ENCODE measurements at places on chromosomes 3 and 15. TPM values are rescaled to one million over a fixed set of nuclear protein-coding genes. Genes with fewer than 3 reads are reported as not detected.

Gene KLHL40
- total RNA-seq = not detected

Gene STRC
- total RNA-seq = 2.1 TPM

Gene REC114
- not detected for total RNA-seq

Gene GPR149
- total RNA-seq = not detected

Gene C3orf20
- 0.14 TPM for total RNA-seq

Gene NR2E3
- not detected for total RNA-seq

Gene XIRP1
- not detected for total RNA-seq

Gene NCEH1
- 0.33 TPM for total RNA-seq

Gene MESP2
- total RNA-seq = not detected

Gene MCF2L2
- 3.8 TPM for total RNA-seq

Gene CHRD
- 0.22 TPM for total RNA-seq

Gene CCR8
- total RNA-seq = 2.1 TPM

Gene CYP1A1
- not detected for total RNA-seq

Gene APOD
- not detected for total RNA-seq

- no peak overlapping the region for H3K27ac ChIP-seq
- no peaks in the 10 kb centered on the region for H3K4me1 ChIP-seq
- no peaks in the 10 kb centered on the region for H3K36me3 ChIP-seq
These were observed 273.6 kb downstream of the CNTN4 start for GRCh38 chr3:2372306-2372705.

DNA sequence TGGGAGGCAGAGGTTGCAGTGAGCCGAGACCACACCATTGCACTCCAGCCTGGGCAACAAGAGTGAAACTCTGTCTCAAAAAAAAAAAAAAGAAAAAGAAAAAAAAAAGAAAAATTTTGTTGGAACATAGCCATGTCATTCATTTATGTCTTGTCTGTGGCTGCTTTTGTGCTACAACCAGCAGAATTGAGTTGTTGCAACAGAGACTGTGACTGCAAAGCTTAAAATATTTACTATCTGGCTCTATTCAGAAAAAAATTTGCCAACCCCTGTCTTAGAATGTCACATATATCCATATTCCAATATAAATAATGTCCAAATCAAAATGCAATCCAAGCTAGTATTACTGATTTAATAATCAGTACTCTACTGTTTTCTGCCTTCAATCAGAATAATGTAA, 25.1 kb downstream of the CD80 start:
- H3K27me3 ChIP-seq = no peaks in the 10 kb centered on the region
- no peaks in the 10 kb centered on the region for H3K4me1 ChIP-seq
- H3K4me3 ChIP-seq = no peak overlapping the region
- no peak overlapping the region for H3K27ac ChIP-seq
- H3K36me3 ChIP-seq = no peaks in the 10 kb centered on the region
- no peak for DNase-seq

- peaks cover 23% of the 10 kb centered on the region for H3K4me1 ChIP-seq
- peak; percentile 11 for DNase-seq
- H3K27ac ChIP-seq = no peak within 1 kb of the TSS
- H3K36me3 ChIP-seq = no peaks in the 10 kb centered on the region
- peaks cover 3% of the 10 kb centered on the region for H3K27me3 ChIP-seq
These were observed at the start of gene RARRES1 for GRCh38 chr3:158731938-158732855. Gene RARRES1 (minus strand): TSS chr3:158732457. CDS start chr3:158732415, 42 bp downstream.

DNA sequence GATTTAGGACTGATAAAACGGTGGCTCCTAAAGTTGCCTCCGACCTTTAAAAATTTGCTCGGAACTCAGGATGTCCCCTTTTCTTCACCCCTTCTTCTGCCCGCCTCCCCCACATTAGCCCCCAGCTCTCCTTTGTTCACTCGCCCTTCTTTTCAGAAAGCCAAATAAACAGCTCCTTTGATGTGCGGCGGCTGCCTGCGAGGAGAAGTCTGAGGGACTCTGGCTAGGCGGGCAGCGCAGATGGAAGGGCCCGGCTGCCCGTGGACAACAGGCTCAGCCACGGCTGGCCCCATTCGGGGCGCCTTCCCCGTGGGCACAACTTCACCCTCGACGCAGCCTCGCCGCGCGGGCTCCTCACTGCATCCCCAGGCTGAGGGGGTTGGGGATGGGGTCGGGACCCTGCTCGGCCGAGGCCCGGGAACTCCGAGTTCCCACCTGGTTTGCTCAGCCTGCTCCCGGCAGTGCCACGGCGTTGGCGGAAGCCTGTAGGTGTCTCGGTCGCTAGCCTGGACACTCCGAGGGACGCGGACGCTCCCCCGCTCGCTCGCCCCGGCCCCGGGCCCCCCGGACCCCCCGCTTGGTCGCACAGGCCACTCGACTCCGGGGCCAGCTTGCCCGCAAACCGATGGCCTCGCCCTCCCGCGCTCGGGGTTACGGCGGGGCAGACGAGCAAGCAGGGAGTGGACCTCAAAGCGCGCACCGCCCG, 897 bp upstream of the TLE3 start:
- H3K36me3 ChIP-seq = peaks cover 7% of the 10 kb centered on the region
- peak overlapping the region; percentile 97 for H3K4me3 ChIP-seq
- H3K4me1 ChIP-seq = peaks cover 60% of the 10 kb centered on the region
- peak; percentile 17 for DNase-seq
- peak overlapping the region; percentile 90 for H3K27ac ChIP-seq
- H3K27me3 ChIP-seq = no peaks in the 10 kb centered on the region

DNA sequence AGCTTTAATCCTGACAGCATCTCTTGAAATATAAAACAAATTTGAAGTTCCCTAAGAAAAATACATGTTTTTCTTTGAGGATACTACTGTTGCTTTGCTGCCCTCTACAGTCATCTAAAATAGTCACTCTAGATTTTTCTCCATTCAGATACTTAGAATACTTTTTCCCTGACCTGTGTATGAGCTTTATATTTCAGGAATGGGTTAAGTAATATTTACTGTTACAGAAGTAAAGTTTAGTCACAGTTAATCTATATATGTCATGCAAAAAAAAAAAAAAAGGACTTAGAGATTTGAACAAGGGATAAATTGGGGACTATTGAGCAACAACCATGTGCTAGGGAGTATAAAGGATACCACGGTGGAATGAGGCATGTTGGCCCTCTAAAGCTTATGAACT, 8.8 kb downstream of the NECTIN3 start:
- H3K4me1 ChIP-seq = no peaks in the 10 kb centered on the region
- no peaks in the 10 kb centered on the region for H3K36me3 ChIP-seq
- H3K27ac ChIP-seq = no peak overlapping the region
- DNase-seq = no peak

GRCh38 chr15:87610366-87610765, 646.2 kb downstream of the NTRK3 start:
- H3K36me3 ChIP-seq = no peaks in the 10 kb centered on the region
- no peak overlapping the region for H3K27ac ChIP-seq
- H3K4me1 ChIP-seq = no peaks in the 10 kb centered on the region
- no peak for DNase-seq

DNA sequence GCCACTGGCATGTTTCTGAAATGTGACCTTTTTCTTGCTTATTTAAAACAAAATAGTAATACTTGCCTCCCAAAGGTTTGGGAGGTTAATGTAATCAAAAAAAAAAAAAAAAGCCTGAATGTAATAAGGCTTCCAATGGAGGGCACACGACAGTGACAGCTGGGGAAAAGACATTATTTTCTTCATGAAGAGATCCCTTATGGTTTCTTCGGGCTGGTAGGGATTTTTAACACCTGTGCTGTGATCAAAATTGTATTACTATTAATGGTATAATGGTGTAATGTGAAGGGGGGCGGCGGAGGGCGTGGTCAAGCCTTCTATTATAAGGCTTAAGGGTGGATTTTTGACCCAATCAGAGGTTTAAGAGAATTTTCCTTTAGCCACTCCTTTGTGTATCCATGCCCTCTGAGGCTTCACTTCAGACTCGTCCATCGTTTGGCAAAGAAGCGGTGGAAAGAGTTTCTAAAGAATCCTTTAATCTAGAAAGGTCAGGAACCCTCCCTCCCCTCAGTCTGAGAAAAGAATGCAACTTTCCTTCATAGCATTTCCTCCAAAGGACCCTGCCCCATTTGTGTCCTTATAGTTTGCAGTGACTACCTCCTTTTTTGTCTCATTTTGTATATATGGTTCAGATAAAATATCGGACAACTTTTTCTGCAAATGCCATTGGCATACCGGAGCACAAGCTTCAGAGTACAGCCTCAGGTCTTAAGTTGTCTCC, 89.5 kb upstream of the CHD2 start:
- peaks cover 62% of the 10 kb centered on the region for H3K4me1 ChIP-seq
- peak; percentile 11 for DNase-seq

GRCh38 chr3:120908795-120909601, 993 bp downstream of the STXBP5L start:
- DNase-seq = no peak
- peaks cover 11% of the 10 kb centered on the region for H3K4me1 ChIP-seq
- H3K4me3 ChIP-seq = no peak overlapping the region
- H3K36me3 ChIP-seq = no peaks in the 10 kb centered on the region
- H3K27me3 ChIP-seq = peaks cover 60% of the 10 kb centered on the region

DNA sequence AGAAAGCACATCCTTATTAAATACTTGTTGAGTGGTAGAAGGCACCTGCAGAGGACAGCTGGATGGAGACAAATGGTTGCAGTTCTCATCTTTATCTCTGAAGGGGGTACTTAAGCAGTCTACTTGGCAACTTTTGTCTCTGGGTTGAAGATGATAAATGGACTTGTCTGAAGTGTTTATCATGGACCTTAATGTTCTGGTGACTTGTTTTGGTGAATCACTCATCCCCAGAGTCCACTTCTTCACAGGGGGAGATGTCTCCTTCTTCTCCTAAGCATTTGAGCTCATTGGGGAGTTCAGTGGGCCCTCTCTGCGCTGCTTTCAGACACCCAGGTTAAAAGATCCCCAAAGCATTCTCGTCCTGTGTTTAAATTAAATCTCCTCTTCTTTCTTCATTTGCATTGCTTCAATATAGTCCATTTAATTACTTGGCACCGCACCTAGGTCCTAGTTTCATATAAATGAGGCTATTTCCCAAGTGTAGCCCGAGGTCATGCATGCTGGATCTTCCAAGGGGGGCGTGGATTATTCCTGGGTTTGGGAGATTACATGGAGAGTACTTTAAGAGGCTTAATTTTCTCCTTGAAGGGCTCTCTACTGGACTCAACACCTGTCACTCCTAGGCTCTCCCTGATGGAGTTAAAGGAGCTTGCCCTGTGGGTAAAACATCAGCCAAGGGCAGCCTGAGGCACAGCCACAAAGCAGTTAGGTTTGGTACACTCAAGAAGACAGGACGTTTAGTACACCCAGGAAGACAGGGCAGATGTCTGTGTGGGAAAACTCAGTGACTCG, 239.3 kb upstream of the C2CD4B start:
- H3K4me3 ChIP-seq = no peak overlapping the region
- peaks cover 11% of the 10 kb centered on the region for H3K27me3 ChIP-seq
- H3K4me1 ChIP-seq = no peaks in the 10 kb centered on the region

DNA sequence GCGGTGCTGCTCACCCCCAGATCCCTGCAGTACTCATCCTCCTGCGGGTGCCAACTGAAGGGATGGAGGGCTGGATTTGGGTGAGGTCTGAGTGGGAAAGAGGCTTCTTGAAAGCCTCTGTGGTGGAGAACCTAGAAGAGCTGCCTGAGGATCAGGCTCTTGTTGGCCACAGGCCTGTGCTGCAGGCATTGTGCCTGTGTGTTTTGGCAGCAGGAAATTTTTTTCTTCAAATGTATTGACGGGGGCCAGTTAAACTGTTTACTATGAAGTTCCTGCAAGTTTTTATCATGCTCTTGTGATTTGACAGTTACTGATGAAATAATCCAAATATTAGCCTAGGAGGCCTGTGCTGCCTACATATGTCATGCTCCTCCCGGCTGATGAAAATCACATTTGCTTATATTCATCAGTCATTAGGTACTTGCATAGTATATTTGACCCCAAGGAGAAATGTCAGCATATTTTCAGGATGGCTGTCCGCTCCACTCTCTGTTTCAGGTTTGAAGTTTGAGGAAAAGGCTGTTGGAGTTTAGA, 103.1 kb downstream of the THSD4 start:
- H3K4me3 ChIP-seq = no peak overlapping the region
- no peak for DNase-seq
- no peaks in the 10 kb centered on the region for H3K4me1 ChIP-seq
- H3K36me3 ChIP-seq = no peaks in the 10 kb centered on the region

GRCh38 chr3:20235796-20236195, 49.8 kb upstream of the SGO1 start:
- H3K4me1 ChIP-seq = no peaks in the 10 kb centered on the region
- DNase-seq = no peak
- H3K4me3 ChIP-seq = no peak overlapping the region

DNA sequence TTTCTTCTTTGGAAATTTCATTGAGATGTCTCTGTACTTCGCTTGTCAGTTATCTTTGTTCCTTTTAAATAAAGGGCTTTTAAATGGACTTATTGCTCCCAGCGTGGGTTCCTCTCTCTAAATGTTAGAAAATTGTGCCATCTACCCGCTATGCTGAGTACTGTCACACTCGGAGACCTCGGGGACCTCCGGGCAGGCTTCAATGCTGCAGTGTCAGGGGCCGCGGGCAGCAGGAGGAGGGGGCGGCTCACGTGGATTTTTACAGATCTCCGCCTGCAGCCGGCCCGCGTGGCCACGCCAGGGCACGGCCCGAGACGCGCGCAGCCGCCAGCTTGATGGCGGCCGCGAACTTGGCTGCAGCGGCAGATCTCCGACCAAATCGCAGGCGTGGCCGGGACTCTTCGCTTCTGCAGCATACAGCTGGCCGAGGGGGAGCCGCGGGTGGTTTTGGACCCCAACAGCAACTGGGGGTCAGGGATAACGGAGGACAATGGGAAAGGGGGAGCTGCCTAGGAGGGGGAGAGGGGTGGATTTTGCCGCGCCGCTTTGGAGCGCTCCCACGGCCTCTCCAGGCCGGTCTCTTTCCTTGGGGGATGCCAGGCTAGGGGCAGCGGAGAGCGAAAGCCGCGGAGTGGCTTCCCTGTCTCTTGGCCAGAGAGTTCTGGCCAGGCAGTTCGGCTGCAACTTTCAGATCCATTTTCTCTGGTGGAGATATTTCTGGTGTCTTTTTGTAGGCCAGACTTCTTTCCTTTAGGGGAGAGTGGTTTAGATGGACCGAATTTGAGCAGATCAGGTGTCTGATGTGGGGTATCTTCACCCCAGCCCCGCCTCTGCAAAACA, 15.3 kb downstream of the NR2F2 start:
- no peak overlapping the region for H3K4me3 ChIP-seq
- H3K4me1 ChIP-seq = peaks cover 5% of the 10 kb centered on the region
- DNase-seq = no peak
- no peaks in the 10 kb centered on the region for H3K36me3 ChIP-seq
- H3K27me3 ChIP-seq = peaks cover 79% of the 10 kb centered on the region

- DNase-seq = no peak
- peak overlapping the region; percentile 71 for H3K4me3 ChIP-seq
- H3K27me3 ChIP-seq = peaks cover 24% of the 10 kb centered on the region
These were observed 602 bp upstream of the BAHD1 start for GRCh38 chr15:40439960-40440742.

DNA sequence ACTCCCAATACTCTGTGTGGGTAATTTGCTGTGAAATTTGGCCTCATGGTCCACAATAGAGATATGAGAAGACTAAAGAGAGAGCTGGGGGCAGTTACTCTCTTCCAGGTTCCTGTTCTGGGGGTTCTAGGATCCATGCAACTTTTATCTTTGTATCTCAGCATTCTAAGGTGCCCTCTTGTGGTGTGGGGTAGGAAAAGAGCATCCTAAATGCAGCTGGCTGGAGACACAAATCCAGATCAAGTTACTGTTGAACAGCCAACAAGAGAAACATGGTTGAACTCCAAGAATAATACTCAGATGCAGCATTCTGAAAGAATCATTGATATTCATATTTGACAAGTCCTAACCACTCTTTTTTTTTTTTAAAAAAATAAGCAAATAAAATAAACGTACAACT, 238.2 kb downstream of the GREM1 start:
- no peak for DNase-seq
- no peak overlapping the region for H3K27ac ChIP-seq
- H3K4me1 ChIP-seq = no peaks in the 10 kb centered on the region
- H3K36me3 ChIP-seq = no peaks in the 10 kb centered on the region

- no peak overlapping the region for H3K4me3 ChIP-seq
These were observed 279.1 kb upstream of the ICE2 start for GRCh38 chr15:60757831-60758570.

Measured in CD4-positive, alpha-beta T cell (primary cell).